Uterus (tissue), 4 donors: ENCODE measurements at places on chromosomes 2 and 18.

GRCh38 chr2:216242365-216242764, 129.9 kb downstream of the MARCHF4 start:
- DNase-seq = peak; percentile 40

DNA sequence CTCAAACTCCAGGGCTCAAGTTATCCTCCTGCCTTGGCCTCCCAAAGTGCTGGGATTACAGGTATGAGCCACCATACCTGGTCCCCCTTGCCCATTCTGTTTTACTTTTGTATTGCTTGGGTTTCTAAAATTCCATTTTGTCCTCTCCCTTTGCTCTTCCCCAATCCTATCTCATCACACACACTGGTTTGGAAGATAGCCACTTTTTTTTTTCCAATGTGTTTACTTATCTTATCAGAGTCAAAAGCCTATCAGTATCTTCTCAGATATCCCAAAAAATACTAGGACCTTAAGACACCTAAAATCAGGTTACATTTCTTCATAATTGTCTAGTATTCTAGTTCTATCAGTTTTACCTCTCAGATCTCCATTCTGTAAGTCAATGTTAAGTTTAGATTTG, 56.1 kb downstream of the MSH2 start:
- no peak for DNase-seq

DNA sequence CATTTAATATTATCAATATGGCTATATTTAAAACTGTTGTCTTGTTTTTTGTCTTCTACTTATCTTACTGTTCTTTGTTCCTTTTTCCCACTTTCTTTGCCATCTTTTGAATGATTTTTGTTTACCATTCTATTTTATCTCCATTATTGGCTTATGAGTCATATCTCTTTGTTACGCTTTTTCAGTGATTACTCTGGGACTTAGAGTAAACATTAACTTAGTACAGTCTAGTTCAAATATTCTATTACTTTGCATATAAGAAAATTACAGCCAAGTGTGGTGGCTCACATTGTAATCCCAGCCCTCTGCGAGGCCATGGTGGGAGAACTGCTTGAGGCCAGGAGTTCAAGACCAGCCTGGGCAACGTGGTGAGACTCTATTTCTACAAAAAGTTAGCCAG, 26.1 kb downstream of the ADCY3 start:
- no peak for DNase-seq

DNA sequence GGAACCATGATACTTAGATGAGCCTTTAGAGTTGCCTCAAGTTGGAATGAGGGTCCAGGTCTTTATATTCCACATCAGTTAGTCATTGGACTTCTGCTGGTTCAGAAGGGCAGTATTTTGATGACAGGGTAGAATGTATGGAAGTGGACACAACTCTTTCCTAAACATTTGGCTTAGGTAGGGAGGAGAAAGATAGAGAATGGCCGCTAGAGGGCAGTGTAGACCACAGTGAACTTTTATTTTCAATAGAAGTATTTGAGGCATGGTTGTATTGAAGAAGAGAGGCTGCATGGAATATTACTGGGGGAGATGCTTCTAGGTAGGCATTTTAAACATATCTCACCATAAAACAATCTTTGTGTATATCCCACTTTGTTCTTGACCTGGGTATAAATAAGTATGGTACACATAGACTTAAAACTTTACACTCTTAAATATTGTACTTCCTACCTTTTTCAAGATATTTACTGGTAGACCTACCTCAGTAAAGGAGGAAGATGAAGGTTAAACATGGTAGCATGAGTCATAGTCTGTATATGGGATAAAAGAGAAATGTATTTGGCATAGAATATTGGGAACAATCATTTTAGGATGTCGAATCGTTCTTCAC, 497.6 kb upstream of the FAM98A start:
- peak; percentile 16 for DNase-seq

DNA sequence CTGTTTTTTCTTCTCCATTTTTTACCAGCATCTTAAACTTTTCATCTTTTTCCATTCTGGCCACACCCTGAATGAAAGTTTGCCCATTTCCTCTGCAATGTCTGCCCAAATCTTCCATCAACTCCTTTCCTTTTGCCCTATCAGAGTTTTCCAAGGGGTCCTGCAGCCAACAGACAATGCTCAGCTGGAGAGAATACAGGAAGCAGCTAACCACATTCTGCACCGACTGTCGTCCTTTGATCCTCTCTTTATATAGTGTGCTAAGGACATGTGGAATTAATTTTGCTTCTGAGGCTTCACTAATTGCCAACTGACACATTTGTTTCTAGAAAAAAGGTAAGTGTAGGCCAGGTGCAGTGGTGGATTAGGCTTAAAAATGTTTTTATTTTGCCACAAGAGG, 50.5 kb upstream of the DLX2 start:
- DNase-seq = no peak

- no peak for DNase-seq
Observed at GRCh38 chr2:79554899-79555298, 42.0 kb downstream of the CTNNA2 start.

- no peak for DNase-seq
Observed at GRCh38 chr2:148048475-148049221, 27.8 kb downstream of the MBD5 start.
